Activated T-helper 1 cell treated with anti-CD3 and anti-CD28 coated beads, Interleukin-12 subunit alpha, Interleukin-12 subunit beta, Interleukin-2, Interleukin-4 antibody, amounts not matched to agents 30 ng/mL and 10 ng/mL and 1 ng/mL, durations not matched to agents 14 hours and 24 hours and 36 hours (primary cell): ENCODE measurements at places on chromosomes 6 and 20. TPM values are rescaled to one million over a fixed set of nuclear protein-coding genes. Genes with fewer than 3 reads are reported as not detected.

MYCT1 gene
- not detected in 2 replicates for total RNA-seq

GSTA2 gene
- total RNA-seq: not detected in 2 replicates

RBM24 gene
- total RNA-seq: not detected in 2 replicates

SSR1 gene
- 160 and 168 TPM in 2 replicates for total RNA-seq

RNF39 gene
- not detected in 2 replicates for total RNA-seq
